ENCODE measurements at places on chromosomes 6 and 20. TPM values are rescaled to one million over a fixed set of nuclear protein-coding genes. Genes with fewer than 3 reads are reported as not detected.

- no peaks in the 10 kb centered on the region for H3K4me1 ChIP-seq
- no peak overlapping the region for H3K27ac ChIP-seq
- no peak for DNase-seq
- H3K4me3 ChIP-seq, result no peak overlapping the region
- no peaks in the 10 kb centered on the region for H3K36me3 ChIP-seq
- H3K27me3 ChIP-seq, result no peaks in the 10 kb centered on the region
These were observed 1343.6 kb upstream of the CITED2 start for GRCh38 chr6:140718021-140718420.

GRCh38 chr20:1894951-1895673 lies at the start of gene SIRPA:
Gene SIRPA, plus strand, starts transcription at chr20:1895407. Its CDS starts 41 bp downstream, at chr20:1895448.
- peak; percentile 92 for DNase-seq
- peaks cover 36% of the 10 kb centered on the region for H3K4me1 ChIP-seq
- peak within 1 kb of the TSS; percentile 85 for H3K27ac ChIP-seq
- peak within 1 kb of the TSS; percentile 68 for H3K4me3 ChIP-seq
- peaks cover 8% of the 10 kb centered on the region for H3K27me3 ChIP-seq
- H3K36me3 ChIP-seq, result no peaks in the 10 kb centered on the region

- no peaks in the 10 kb centered on the region for H3K36me3 ChIP-seq
- H3K27me3 ChIP-seq, result no peaks in the 10 kb centered on the region
- no peak overlapping the region for H3K4me3 ChIP-seq
- no peaks in the 10 kb centered on the region for H3K4me1 ChIP-seq
- H3K27ac ChIP-seq, result no peak overlapping the region
- DNase-seq, result no peak
These were observed 116.1 kb downstream of the JAG1 start for GRCh38 chr20:10557685-10558084.

DNA sequence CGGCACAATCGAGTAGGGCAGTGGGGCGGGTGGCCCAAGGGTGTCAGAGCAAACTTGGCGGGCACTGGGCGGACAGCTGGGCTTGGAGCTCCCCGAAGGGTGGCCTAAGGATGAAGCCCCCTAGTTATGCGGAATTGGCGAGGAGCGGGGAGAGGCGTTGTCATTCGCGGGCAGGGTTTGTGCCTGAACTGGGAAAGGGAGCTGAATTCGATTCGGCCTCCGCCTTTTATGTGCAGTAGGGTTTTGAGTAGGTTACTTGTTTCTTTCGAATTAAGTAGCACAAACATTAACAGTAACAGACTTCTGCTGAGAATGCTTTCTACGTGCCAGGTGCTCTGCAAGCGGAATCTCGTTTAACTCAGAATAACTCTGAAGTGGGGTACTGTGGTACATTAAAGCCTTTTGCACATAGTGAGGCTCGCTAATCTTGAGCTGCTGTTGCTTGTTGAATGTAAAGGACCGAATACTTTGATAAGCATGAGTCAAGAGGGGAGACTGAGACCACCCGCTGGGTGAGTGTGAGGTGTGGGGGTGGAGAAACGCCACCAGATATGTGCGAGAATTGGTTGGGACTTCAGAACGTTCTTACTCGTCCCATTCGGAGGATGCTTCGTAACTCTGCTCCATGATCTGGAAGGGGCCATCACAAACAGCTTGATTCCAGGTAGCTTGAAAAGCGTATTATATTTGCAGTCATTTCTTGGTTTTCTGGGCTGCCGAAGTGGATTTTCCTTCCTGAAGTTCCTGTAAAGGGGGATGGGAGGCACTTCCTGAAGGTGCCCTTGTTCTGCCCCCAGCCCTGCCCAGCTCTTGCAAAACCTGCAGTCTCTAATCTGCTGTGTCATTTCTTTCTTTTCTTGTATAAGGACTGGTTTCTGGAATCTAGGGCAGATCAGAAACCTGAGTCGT lies 833 bp downstream of the RAB5IF start:
- H3K36me3 ChIP-seq, result peaks cover 35% of the 10 kb centered on the region
- H3K27ac ChIP-seq, result peak overlapping the region; percentile 69
- no peak for DNase-seq
- H3K4me1 ChIP-seq, result peaks cover 16% of the 10 kb centered on the region

- no peak overlapping the region for H3K27ac ChIP-seq
- H3K4me3 ChIP-seq, result no peak overlapping the region
- peaks cover 32% of the 10 kb centered on the region for H3K36me3 ChIP-seq
- H3K4me1 ChIP-seq, result peaks cover under 1% of the 10 kb centered on the region
- no peaks in the 10 kb centered on the region for H3K27me3 ChIP-seq
- peak; percentile 8 for DNase-seq
These were observed 6.8 kb downstream of the SCAND1 start for GRCh38 chr20:35947489-35947888.

BCAS1 gene
- 2.6 TPM for total RNA-seq

All from muscle of leg (tissue), 16 donors.